Epithelial cell of proximal tubule (primary cell): ENCODE measurements at places on chromosomes 3 and 15.

GRCh38 chr3:30333143-30333542 lies 273.3 kb upstream of the TGFBR2 start:
- DNase-seq, result no peak

DNA sequence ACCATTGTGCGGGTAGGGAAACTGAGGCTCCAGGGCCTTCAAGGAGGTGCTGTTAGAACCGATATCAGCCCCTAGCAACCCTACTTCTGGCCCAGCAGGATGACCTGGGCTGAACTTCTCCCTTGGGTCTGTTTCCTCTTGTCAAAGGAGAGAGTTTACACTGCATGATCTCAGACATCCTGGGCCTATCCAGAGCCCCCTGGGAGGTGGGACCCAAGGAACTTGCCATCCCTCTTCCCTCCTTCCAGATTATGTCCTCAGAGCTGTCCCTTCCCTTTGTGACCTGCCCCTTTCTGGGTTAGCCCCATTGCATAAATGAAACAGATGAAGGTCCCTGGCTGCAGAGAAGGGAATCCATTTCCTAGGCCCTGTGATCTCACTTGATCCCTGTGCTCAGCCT lies 12.3 kb upstream of the DNAH1 start:
- DNase-seq, result no peak

DNA sequence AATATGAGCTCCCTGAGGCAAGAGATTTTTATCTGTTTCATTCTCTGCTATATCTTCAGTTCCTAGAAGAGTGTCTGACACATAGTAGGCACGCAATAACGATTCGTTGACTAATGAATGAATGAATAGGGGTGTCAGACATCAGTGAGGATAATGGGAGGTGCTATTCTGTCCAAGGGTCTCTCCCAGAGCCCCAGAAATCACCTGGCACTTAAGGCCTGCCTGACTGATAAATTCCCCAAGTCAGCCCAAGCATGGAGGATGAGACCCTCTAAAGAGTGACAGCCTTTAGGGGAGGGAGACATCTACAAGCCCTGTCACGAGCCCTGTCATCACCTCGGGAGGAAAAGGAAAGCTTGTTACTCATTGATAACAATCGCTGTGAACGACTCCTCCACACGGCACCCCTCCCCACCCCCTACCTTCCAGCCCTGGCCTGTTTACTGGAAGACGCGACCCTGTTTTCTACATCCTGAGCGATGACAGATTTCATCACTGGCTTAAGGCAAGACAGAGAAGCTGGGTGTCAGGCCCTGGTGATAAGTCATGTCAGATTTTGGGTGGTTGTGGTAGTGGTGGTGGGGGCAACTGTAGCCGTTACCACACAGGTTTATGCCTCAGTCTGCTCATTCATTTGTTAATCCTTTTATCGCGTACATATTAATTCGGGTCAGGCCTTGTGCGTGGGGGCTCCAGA lies 23.1 kb downstream of the BHLHE40 start:
- no peak for DNase-seq

DNA sequence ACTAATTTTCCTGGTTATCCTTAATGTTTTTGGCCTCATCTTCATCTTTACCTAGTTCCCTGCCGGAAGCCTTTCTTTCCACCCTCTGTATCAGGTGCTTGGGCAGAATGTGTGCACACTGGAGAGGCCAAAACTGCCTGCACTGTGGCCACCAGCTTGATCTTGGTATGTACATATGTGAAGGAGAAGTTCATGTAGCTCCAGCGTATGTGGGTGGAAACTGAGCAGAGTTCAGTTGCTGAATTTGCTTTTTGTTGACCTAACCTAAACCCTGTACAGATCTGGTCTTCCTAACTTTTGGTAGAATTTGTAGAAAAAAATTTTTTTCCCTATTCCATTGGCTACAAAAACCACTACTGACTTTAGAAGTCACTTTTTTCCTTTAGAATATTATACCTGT lies 65.9 kb upstream of the IGSF10 start:
- DNase-seq, result no peak

GRCh38 chr3:113005611-113006010 lies 14.8 kb downstream of the GTPBP8 start:
- DNase-seq, result no peak

DNA sequence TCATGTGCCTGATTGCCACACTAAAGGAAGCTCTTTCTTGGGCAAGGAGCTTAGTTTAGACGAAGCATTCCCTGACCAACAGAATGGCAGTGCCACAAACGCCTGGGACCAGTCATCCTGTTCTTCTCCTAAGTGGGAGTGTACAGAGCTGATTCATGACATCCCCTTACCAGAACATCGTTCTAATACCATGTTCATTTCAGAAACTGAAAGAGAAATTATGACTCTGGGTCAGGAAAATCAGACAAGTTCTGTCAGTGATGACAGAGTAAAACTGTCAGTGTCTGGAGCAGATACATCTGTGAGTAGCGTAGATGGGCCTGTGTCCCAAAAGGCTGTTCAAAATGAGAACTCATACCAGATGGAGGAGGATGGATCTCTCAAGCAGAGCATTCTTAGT lies 18.4 kb downstream of the SENP5 start:
- no peak for DNase-seq

DNA sequence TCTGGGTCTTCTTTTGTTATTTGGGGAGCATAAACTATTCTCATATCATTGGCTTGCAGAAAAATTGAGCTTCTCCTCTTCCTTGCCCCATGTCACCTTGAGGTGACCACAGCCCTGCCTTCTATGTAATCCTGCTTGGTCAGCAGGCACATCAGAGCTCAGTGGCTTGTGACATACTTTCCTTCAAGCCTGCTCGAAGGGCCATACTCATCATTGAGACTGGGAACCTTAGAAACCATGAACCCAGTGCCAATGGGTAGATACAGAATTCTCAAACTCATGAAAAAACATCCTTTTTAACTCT lies 3.7 kb upstream of the CCR2 start:
- no peak for DNase-seq

GRCh38 chr3:183563536-183563874 lies 8.0 kb upstream of the KLHL6 start:
- DNase-seq, result no peak

DNA sequence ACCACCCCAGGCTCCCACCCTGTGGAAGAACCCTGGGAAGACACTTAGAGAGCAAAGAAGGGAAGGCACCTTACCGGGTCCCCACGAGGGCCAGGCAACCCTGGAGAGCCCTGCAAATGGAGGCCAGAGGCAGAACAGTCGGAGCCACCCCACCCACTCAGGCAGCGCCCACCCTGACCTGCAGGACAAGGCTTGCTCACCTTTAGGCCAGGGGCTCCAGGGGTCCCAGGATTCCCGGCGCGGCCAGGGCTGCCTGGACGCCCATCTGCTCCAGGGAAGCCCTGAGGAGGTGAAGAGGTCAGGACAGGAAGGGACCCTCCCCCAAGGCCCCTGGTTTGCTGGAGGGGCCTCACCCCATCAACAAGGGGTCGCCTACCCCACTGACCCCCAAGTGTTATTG lies 10.3 kb downstream of the COL7A1 start:
- DNase-seq, result no peak

DNA sequence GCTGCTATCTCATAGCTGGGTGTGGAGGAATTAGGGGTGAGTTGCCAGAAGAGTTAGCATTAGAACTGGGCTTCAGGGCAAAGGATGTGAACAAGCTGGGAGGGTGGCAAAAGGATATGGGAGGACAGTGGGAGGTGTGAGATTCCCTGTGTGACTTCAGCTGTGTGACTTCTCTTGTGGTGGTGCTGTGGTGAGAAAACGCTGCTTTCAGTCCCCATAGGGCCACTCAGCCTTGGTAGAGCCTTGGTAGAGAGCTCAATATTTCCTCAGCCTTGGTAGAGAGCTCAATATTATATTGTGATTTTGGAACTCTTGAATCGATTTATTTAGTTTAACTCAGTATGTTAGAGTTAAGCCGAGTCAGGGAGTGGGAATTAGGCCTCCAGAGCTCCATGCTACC lies 499.7 kb downstream of the EDEM1 start:
- no peak for DNase-seq
